Thoracic aorta endothelial cell (primary cell): ENCODE measurements at places on chromosomes 5 and 9. TPM values are rescaled to one million over a fixed set of nuclear protein-coding genes. Genes with fewer than 3 reads are reported as not detected.

The RASGRF2 gene
- 14.4 and 28.9 TPM in 2 replicates for total RNA-seq

The SPATA31A5 gene
- not detected in 2 replicates for total RNA-seq

The SMIM33 gene
- total RNA-seq: 0.13 TPM in 1 of 2 replicates, not detected in the other

The TTC23L gene
- 0.07 TPM in 1 of 2 replicates, not detected in the other for total RNA-seq

The ZNF618 gene
- 28.3 and 32.0 TPM in 2 replicates for total RNA-seq

The CTNND2 gene
- not detected in 2 replicates for total RNA-seq

The SMIM23 gene
- not detected in 2 replicates for total RNA-seq

The IFNB1 gene
- total RNA-seq: not detected in 2 replicates

The STRBP gene
- 12.2 and 15.6 TPM in 2 replicates for total RNA-seq

The CRHBP gene
- total RNA-seq: not detected in 2 replicates

The MBLAC2 gene
- 7.4 and 11.5 TPM in 2 replicates for total RNA-seq

The PDE8B gene
- under 0.01 and 0.07 TPM in 2 replicates for total RNA-seq

The FOXD4 gene
- 0.14 and 0.27 TPM in 2 replicates for total RNA-seq

The IL13 gene
- total RNA-seq: not detected in 2 replicates
